Karpas-422 (cell line): ENCODE measurements at places on chromosomes 13 and 19. TPM values are rescaled to one million over a fixed set of nuclear protein-coding genes. Genes with fewer than 3 reads are reported as not detected.

ADPRHL1 gene
- 8.9 and 10.2 TPM in 2 replicates for total RNA-seq

ZNF559 gene
- total RNA-seq = 8.4 and 42.2 TPM in 2 replicates

MUC16 gene
- not detected in 2 replicates for total RNA-seq

STOML3 gene
- total RNA-seq = not detected in 2 replicates

MBD3L3 gene
- not detected in 2 replicates for total RNA-seq

ZNF805 gene
- 20.5 and 23.6 TPM in 2 replicates for total RNA-seq

ERCC1 gene
- total RNA-seq = 121 and 175 TPM in 2 replicates

GRCh38 chr19:10271543-10272086 lies 695 bp downstream of the ICAM1 start:
- no peak overlapping the region for H3K27ac ChIP-seq
- no peaks in the 10 kb centered on the region for H3K36me3 ChIP-seq

- H3K27me3 ChIP-seq = no peaks in the 10 kb centered on the region
- H3K4me3 ChIP-seq = no peak overlapping the region
- H3K27ac ChIP-seq = no peak overlapping the region
- peaks cover 6% of the 10 kb centered on the region for H3K4me1 ChIP-seq
- DNase-seq = peak; percentile 54
Measured at GRCh38 chr19:19113040-19113626, 25.1 kb downstream of the TMEM161A start.

- DNase-seq = no peak
- H3K27me3 ChIP-seq = no peaks in the 10 kb centered on the region
- no peaks in the 10 kb centered on the region for H3K36me3 ChIP-seq
Measured at GRCh38 chr13:113066746-113067145, 38.8 kb upstream of the F7 start.

DNA sequence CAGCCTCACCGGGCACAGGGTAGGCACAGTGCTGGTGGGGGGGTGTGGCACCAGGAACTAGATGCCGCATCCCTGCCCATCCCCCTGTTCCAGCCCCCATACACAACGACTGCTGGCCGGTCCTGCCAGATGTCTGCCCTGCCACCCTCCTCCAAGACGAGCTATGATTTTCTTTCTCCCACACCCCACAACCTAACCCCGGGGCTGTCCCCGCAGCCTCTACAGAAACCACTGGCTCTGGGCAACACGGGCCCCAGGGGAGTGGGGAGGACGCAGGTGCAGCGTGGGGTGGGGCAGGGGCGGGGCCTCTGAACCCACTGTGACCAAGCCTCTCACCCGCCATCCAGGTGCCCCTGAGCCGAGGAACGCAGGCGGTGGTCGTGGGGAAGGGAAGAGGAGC lies 15.5 kb downstream of the PGLS start:
- no peak overlapping the region for H3K27ac ChIP-seq
- no peaks in the 10 kb centered on the region for H3K36me3 ChIP-seq
- H3K27me3 ChIP-seq = peaks cover 4% of the 10 kb centered on the region; the same call in 1 of the 2 replicates

DNA sequence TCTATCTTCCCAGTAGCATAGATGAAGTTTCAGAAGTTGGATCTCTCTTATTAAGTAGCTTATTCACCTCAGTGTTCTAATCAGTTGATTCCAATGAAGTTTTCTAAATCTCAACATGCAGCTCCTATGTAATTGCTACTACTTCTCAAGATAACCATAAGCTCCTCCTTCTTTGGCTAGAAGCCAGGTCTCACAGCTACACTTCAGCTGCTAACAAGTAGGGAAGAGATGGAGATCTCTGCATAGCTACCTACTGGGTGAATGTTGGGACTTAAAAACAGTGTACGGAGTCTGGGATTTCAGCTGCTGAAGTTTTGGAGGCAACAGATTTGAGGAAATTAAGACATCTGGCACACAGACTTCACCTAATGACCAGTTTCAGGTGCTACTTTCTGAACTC lies 661.0 kb downstream of the SLITRK1 start:
- H3K36me3 ChIP-seq = no peaks in the 10 kb centered on the region
- DNase-seq = no peak
- no peak overlapping the region for H3K27ac ChIP-seq
- no peak overlapping the region for H3K4me3 ChIP-seq
- H3K4me1 ChIP-seq = no peaks in the 10 kb centered on the region

GRCh38 chr13:79812070-79812850 lies 331.3 kb downstream of the NDFIP2 start:
- H3K4me3 ChIP-seq = no peak overlapping the region
- no peaks in the 10 kb centered on the region for H3K36me3 ChIP-seq
- no peaks in the 10 kb centered on the region for H3K4me1 ChIP-seq
- H3K27me3 ChIP-seq = no peaks in the 10 kb centered on the region

GRCh38 chr13:99870541-99870940 lies 101.0 kb downstream of the ZIC5 start:
- DNase-seq = no peak
- H3K4me1 ChIP-seq = peaks cover 94% of the 10 kb centered on the region
- peak overlapping the region; percentile 66 for H3K27ac ChIP-seq
- H3K36me3 ChIP-seq = no peaks in the 10 kb centered on the region
- no peaks in the 10 kb centered on the region for H3K27me3 ChIP-seq

DNA sequence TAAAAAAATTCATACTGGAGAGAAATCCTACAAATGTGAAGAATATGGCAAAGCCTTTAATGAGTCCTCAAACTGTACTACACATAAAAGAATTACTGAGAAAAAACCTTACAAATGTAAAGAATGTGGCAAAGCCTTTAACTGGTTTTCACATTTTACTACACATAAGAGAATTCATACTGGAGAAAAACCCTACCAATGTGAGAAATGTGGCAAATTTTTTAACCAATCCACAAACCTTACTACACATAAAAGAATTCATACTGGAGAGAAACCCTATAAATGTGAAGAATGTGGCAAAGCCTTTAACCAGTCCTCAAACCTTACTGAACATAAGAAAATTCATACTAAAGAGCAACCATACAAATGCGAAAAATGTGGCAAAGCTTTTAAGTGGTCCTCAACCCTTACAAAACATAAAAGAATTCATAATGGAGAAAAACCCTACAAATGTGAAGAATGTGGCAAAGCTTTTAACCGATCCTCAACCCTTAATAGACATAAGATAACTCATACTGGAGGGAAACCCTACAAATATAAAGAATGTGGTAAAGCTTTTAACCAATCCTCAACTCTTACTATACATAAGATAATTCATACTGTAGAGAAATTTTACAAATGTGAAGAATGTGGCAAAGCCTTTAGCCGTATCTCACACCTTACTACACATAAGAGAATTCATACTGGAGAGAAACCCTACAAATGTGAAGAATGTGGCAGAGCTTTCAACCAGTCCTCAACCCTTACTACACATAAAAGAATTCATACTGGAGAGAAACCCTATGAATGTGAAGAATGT lies 29.0 kb downstream of the ZNF730 start:
- no peak overlapping the region for H3K27ac ChIP-seq
- H3K36me3 ChIP-seq = peaks cover 28% of the 10 kb centered on the region
- H3K27me3 ChIP-seq = no peaks in the 10 kb centered on the region
- peak; percentile 39 for DNase-seq

DNA sequence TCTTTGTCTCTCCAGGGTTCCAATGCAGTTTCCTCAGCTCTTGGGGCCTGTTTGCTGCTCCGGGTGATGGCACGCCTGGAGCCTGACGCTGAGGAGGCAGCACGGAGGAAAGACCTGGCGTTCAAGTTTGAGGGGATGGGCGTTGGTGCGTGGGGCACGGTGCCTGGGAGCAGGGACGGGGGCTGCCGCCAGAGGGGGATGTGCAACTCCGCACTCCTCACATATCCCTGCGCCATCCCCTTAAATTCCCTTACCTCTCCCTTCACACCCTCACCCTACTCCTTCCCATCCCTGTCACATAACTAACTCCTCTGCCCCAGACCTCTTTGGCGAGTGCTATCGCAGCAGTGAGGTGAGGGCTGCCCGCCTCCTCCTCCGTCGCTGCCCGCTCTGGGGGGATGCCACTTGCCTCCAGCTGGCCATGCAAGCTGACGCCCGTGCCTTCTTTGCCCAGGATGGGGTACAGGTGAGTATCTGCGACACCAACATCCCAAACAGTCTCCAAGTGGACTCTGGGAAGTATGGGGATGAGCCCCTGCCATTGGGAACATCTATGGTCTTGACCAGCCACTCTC lies 31.1 kb downstream of the TRPM4 start:
- H3K4me3 ChIP-seq = no peak overlapping the region
- H3K27me3 ChIP-seq = peaks cover 2% of the 10 kb centered on the region; the same call in 1 of the 2 replicates
- no peaks in the 10 kb centered on the region for H3K36me3 ChIP-seq
- no peak for DNase-seq
- no peak overlapping the region for H3K27ac ChIP-seq
- H3K4me1 ChIP-seq = no peaks in the 10 kb centered on the region

GRCh38 chr19:28823338-28823961 lies 389.5 kb downstream of the UQCRFS1 start:
- peaks cover under 1% of the 10 kb centered on the region; the same call in 1 of the 2 replicates for H3K27me3 ChIP-seq
- no peak for DNase-seq
- H3K4me3 ChIP-seq = no peak overlapping the region
- no peaks in the 10 kb centered on the region for H3K36me3 ChIP-seq
- H3K27ac ChIP-seq = no peak overlapping the region
- no peaks in the 10 kb centered on the region for H3K4me1 ChIP-seq

- H3K4me1 ChIP-seq = no peaks in the 10 kb centered on the region
- H3K27me3 ChIP-seq = no peaks in the 10 kb centered on the region
- H3K36me3 ChIP-seq = no peaks in the 10 kb centered on the region
- no peak overlapping the region for H3K27ac ChIP-seq
Measured at GRCh38 chr19:39197808-39198207, 1.0 kb downstream of the NCCRP1 start.

GRCh38 chr19:33100894-33101644 lies 20.1 kb downstream of the GPATCH1 start:
- no peak overlapping the region for H3K4me3 ChIP-seq
- no peak for DNase-seq

DNA sequence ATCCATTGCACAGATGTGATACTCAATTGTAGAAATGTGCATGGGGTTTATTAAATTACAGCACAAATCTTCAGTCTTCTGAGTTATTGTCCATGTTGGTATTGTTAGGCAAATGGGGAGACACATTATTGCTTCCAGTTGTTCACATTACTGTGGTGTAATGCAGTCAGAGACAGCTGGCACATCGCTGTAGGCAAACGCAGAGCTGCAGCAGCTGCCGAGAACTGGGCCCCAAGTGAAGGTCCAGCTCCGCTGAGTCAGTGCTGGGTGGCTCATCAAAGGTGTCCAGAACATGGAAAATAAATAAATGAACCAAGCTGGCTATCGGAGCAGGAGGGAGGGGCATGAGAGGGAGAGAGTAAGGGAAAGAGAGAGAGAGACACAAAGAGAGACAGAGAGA lies 299.1 kb upstream of the OBI1 start:
- no peak for DNase-seq
- no peak overlapping the region for H3K4me3 ChIP-seq
- H3K36me3 ChIP-seq = no peaks in the 10 kb centered on the region
- peaks cover 2% of the 10 kb centered on the region; the same call in 1 of the 2 replicates for H3K4me1 ChIP-seq
- H3K27ac ChIP-seq = no peak overlapping the region

DNA sequence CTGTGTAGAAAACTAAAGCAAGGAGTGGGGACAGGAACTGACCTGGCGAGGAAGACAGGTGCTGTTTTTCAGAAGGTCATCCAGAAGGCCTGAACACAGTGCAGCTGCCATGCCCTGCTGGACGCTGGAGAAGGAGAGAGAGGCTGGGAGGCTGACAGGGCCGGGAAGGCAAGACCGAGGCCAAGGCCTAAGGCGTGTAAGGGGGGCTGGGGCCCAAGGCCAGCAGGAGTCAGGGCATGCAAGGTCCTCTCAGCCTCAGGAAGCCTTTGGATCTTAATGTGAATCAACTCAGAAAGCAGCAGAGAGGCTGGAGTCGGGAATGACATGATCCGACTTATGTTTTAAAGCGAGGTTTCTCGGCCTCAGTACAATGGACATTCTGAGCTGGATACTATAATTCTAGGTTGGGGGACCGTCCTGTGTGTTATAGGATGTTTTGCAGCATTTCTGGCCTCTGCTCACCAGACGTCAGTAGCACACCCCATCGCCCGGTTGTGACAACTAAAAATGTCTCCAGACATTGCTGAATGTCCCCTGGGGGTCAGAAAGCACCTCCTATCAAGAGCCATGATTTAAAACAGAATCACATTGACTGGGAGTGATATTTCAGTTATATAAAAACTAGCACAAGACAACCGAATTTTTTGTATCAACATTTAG lies 530.4 kb downstream of the MYO16 start:
- peaks cover 66% of the 10 kb centered on the region for H3K4me1 ChIP-seq
- no peaks in the 10 kb centered on the region for H3K27me3 ChIP-seq
- H3K4me3 ChIP-seq = peak overlapping the region; percentile 51
- H3K36me3 ChIP-seq = no peaks in the 10 kb centered on the region
- H3K27ac ChIP-seq = peak overlapping the region; percentile 97
- peak; percentile 91 for DNase-seq

GRCh38 chr19:45568732-45569131 lies 15.9 kb downstream of the OPA3 start:
- no peaks in the 10 kb centered on the region for H3K27me3 ChIP-seq
- H3K4me3 ChIP-seq = no peak overlapping the region
- H3K36me3 ChIP-seq = no peaks in the 10 kb centered on the region
- H3K27ac ChIP-seq = no peak overlapping the region
- DNase-seq = no peak
- H3K4me1 ChIP-seq = peaks cover 9% of the 10 kb centered on the region

DNA sequence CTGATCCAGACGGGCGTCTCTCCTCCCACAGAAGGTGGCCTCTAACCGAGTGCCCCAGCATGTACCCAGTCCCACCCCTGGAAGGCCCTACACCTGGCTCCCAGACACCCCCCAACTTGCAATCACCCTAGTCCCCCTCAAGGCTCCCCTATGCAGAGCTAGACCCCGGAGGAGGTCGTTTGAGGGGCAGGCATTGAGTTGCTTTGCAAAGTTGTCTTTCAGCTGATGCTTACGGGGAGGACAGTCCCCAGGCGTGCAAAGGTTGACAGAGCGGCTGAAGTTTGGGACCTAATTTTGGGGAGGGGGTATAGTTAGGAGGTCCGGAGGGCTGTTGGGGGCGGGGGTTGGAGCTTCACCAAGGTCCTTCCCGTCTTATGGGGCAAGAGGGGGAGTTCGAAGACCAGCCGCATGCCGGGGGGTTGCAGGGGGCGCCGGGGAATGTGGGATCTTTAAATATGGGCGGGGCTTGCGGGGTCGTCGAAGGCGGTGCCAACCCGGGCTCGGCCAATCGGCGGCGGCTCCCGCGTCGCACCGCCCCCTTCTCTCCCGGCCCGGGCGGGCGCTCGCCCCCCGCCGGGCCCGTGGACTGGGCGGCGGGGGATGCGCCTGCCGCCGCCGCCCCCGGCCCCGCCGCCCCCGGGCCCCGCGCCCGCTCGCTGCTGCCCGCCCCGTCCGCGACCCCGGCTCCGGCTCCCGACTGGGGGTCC lies at the start of gene KCNN1:
Gene KCNN1, plus strand, starts transcription at position 558 of the 707 bp plus-strand sequence. CDS start 6,782 bp downstream, outside the sequence.
- no peak within 1 kb of the TSS for H3K4me3 ChIP-seq
- DNase-seq = no peak
- H3K27me3 ChIP-seq = no peaks in the 10 kb centered on the region
- H3K4me1 ChIP-seq = no peaks in the 10 kb centered on the region
- H3K27ac ChIP-seq = no peak within 1 kb of the TSS

- DNase-seq = no peak
- H3K27me3 ChIP-seq = no peaks in the 10 kb centered on the region
- H3K27ac ChIP-seq = no peak overlapping the region
Measured at GRCh38 chr19:12092956-12093355, 28.4 kb downstream of the ZNF844 start.
